ENCODE measurements at places on chromosomes 2 and 18.
A peak's percentile ranks its signal among the peaks of the same experiment; 100 is the strongest.

DNA sequence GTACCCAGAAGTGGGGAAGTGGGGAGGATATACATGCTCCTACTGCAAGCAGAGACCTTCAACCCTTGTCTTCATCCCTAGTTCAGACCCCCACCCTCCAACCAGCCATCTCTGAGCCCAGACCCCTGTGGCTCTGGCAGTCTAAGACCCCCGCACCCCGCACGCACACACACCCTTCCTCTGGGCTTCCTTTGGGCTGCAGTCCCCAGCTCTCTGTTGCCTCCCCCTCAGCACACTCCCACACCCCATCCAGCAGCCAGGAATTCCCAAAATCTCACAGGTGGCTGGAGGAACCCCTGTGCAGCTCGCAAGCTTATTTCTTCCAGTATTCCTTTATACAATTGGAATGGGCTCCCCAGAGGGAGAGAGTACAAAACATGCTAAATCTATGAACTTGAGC is 13.9 kb upstream of the GYPC start:
- DNase-seq = no peak

- DNase-seq = no peak
Observed at GRCh38 chr2:153487448-153487847, 8.9 kb upstream of the RPRM start.

DNA sequence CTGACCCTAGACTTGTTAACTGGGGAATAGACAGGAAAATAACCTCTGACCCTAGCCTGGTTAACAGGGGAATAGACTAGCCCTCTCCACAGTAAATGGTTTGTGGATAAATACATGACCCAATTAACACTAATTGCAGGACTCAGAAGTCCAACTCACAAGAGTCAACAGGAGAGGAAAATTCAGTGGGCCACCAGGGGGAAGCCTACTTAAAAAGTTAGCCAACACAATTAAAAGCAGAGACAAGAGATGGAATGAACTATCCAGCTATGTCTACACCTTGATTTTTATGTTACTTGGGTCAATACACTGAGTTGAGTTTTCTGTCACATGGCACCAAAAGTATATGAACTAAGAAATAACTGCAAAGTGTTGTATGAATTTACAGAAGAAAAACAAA is 158.8 kb upstream of the SLC39A10 start:
- DNase-seq = peak; percentile 63

GRCh38 chr2:63983986-63984605 is 35.1 kb downstream of the VPS54 start:
- no peak for DNase-seq

GRCh38 chr2:217902379-217903141 is 100.2 kb downstream of the TNS1 start:
- DNase-seq = no peak

DNA sequence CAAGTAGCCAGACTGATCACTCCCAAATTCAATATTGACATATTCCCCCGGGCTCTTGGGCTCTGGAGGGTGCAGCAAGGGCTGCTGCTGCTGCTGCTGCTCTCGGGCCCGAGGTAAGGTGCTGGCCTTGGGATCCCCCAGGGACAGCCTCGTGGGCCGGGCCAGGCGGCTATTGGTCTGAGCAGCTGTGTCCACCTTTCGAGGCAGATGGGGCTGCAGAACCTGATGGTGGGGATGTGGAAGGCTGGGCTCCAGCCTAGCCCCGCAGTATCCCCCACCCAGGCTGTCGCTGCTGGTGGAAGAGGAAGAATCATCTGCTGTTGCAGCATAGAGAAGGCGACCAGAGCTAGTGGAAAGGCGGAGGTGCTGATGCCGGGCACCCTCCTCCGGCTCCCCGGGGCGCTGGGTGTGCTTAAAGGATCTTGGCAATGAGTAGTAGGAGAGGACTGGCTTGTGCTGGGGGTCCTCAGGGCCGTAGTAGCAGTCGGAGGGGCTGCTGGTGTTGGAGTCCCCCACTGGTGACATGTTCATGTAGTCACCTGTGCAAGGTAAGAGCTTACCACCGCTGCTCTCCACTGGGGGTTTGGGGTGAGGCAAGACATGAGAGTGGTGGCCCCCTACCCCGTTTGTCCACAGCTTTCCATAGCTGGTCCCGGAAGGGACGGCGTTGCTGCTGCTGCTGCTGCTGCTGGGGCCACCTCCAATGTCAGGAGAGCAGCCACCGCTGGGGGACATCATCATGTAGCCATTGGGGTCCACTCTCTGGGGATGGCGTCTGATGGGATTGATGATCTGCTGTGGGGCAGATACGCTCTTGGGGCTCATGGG is 3.4 kb downstream of the IRS1 start:
- DNase-seq = no peak

DNA sequence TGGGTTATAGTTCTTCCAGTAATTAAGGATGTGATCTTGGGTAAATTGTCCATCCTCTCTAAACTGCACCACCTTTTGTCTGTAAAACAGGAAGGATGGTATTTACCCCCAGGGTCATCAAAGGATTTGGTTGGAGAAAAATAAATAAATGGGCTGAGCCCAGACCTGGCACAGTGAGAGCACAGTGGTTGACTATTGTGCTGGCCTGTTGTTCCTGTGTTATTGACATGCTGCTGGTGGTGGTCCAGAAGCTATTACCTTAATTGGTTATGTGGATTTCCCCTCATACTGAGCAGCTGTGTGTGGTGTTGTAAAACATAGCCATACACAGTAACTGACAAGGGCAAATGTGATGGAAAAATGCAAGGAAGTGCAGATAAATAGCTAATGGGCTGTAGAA is 746 bp upstream of the IL37 start:
- no peak for DNase-seq

DNA sequence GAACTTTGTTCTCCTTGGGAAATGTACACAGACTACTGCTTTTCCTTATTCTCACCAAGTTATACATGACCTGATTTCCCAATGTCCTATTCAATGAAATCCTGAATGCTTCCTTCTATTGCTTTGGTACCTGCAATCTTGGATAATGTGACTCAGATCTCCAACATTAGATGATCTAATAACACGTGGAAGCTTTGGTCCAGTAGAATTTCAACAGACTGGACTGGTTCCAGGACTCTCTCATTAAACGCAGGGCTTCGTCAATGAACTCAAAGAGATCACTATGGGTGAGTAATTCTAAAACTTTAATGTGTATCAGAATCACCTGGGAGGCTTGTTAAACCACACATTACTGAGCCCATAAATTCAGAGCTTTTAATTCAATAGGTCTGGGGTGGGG is 413.6 kb upstream of the KCNH7 start:
- no peak for DNase-seq

- no peak for DNase-seq
Observed at GRCh38 chr2:50018921-50019320, 864.6 kb upstream of the FSHR start.

DNA sequence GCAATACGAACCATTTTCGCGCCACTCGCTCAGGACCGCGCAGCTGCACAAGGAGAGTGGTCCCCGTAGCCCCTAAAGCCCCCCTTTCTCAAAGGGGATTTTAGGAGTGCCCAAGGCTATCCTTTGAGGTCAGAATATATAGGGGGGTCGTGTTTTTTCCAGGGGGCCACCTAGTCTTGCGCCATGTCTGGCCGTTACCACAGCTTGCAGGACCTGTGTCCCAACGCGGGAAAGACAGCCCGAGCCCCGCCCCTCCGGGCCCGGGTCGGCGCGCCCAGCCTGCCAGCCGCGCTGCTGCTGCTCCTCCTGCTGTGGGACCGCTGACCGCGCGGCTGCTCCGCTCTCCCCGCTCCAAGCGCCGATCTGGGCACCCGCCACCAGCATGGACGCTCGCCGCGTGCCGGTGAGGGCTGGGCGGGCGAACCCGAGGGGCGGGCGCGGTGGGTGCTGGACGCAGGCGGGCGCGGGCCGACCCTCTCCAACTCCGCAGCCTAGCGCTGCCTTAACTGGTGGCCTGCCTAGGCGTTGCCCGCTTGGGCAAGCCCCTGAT is at the start of gene CDCA7:
Gene CDCA7 (plus strand): TSS at position 291 of the 550 bp plus-strand sequence. CDS start 92 bp downstream, at position 383.
- peak; percentile 28 for DNase-seq

DNA sequence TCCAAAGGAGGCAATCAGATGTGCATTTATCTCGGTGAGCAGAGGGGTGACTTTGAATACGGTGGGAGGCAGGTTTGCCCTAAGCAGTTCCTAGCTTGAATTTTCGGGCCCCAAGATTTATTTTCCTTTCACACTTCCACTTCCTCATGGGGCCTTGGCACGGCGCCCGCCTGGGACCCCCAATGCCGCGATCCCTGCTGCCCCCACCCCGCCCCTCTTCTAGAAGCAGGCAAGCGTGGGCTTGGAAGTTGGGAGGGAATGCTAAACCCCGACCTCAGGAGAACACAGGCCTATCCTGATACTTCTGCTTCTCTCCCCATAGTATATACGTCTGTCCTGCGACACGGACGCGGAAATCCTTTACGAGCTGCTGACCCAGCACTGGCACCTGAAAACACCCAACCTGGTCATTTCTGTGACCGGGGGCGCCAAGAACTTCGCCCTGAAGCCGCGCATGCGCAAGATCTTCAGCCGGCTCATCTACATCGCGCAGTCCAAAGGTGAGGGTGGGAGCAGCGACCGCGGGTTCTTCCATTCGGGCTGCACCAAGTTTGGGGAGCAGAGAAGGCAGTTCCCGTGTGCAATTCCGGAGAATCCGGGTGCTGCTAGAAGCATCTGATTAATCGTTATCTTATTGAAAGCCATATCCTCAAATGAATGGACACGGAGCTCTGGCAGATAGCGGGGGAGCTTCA is 21.6 kb downstream of the TRPM8 start:
- DNase-seq = no peak

- DNase-seq = no peak
Observed at GRCh38 chr2:64394153-64394552, 59.8 kb upstream of the LGALSL start.

DNA sequence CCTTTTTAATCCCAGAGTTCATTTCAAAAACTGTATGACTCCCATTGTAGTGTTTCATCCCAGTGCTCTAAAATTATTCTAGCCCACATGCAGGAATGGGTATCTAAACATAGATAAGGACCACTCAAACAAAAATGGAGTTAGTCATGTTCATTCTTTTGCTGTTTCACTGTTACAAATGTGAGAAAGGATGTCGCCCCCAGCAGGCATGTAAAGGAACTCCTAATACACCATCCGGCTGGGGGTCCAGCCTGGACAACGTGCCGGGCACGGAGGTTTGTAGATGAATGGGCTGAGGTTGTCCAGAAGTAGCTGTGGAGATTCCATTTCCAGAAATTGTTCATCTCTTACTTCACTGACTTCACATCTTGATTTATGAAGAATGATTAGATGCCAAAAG is 101.9 kb upstream of the RAB12 start:
- no peak for DNase-seq

- no peak for DNase-seq
Observed at GRCh38 chr2:43340945-43341356, 114.5 kb upstream of the ZFP36L2 start.

DNA sequence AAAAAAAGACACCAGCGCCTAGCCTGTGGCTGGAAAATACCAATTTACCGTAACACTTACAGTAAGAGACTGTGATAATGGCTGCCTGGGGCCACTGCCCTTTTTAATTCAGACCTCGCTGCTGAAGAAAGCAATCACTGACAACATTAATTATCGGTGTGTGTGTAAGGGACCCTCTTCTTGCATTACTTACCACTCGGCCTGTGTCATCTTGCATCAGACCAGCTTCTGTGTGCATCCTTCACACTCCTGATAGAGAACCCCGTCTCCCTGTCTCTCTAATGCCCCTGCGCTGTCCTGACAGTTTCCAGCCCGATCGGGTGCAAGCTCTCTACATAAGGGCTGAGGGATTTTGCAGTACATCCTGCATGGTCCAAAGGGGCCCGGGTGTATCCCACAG is 124.4 kb downstream of the ZNF516 start:
- DNase-seq = no peak

GRCh38 chr2:208783184-208783583 is 376.6 kb downstream of the PTH2R start:
- no peak for DNase-seq

- no peak for DNase-seq
Observed at GRCh38 chr2:13005761-13006335, 289.1 kb downstream of the TRIB2 start.

DNA sequence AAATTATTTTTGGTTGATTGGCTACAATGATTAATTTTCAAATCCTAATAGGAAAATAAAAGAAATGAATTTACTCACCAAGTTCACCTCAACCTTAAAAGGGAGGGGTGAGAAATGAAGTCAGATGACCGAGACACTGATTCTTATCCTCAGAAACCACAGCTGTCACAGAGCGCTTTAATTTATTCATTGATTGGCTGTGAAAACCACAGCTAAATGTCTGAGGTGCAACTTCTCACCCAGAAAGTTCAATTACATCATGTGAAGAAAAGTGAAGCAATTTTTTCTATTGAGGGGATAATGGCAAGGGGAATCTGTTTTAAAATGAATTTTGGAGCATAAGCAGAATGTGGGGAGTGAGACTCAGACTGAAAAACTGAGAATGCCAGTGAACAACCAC is 128.4 kb downstream of the RNF152 start:
- DNase-seq = no peak

- no peak for DNase-seq
Observed at GRCh38 chr2:172613040-172613439, 57.1 kb downstream of the PDK1 start.

GRCh38 chr2:54712516-54712915 is 10.9 kb upstream of the EML6 start:
- DNase-seq = no peak
